Activated CD8-positive, alpha-beta T cell treated with anti-CD3 and anti-CD28 coated beads, Interleukin-2, amount 10 ng/mL, durations not matched to agents 7 days and 5 days (primary cell): ENCODE measurements at places on chromosomes 5 and 9.

DNA sequence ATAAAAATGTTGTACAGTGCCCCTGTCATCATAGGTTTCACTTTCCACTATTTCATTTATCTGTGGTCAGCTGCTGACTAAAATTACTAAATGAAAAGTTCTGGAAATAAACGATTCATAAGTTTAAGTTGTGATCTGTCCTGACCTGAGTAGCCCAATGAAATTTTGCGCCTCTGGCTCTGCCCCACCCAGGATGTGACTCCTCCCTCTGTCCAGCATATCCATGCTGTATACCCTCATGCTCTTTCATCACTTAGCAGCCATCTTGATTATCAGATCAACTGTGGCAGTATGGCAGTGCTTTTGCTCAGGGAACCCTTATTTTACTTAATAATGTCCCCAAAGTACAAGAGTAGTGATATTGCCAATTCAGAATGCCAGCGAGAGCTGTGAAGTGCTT, 97.3 kb downstream of the STARD4 start:
- H3K4me3 ChIP-seq = no peak overlapping the region
- no peak for DNase-seq
- H3K4me1 ChIP-seq = no peaks in the 10 kb centered on the region
- no peaks in the 10 kb centered on the region for H3K27me3 ChIP-seq

DNA sequence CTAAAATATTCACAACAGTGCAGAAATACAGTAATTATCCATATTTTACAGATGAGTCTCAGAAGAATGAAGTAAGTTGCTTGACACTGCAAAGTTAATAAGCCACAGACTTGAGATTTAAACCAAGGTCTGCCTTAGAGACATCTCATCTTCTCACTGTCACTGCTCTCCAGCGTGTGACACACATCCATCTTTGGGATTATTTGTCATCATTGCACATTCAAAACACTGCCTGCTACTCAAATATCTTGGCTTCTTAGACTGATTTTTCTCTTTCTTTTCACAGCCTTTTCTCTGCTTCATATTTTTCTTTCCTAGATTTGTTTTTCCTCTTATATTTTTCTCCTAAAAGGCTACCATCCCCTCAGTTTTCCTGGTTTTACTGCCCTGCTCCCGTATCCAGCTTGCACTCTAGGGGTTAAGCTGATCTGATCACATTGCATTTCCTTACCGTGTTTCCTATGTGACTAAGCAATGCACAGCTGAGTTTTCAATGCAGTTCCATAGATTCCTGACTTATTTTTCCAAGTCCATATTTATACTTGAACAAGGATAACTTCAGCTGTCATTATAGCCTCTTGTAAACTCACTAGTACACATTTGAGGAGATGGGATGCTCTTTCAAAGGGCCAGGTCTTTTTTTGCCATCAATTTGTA, 353.0 kb downstream of the PLK2 start:
- no peak for DNase-seq
- H3K4me1 ChIP-seq = no peaks in the 10 kb centered on the region
- no peaks in the 10 kb centered on the region for H3K27me3 ChIP-seq
- H3K4me3 ChIP-seq = no peak overlapping the region

DNA sequence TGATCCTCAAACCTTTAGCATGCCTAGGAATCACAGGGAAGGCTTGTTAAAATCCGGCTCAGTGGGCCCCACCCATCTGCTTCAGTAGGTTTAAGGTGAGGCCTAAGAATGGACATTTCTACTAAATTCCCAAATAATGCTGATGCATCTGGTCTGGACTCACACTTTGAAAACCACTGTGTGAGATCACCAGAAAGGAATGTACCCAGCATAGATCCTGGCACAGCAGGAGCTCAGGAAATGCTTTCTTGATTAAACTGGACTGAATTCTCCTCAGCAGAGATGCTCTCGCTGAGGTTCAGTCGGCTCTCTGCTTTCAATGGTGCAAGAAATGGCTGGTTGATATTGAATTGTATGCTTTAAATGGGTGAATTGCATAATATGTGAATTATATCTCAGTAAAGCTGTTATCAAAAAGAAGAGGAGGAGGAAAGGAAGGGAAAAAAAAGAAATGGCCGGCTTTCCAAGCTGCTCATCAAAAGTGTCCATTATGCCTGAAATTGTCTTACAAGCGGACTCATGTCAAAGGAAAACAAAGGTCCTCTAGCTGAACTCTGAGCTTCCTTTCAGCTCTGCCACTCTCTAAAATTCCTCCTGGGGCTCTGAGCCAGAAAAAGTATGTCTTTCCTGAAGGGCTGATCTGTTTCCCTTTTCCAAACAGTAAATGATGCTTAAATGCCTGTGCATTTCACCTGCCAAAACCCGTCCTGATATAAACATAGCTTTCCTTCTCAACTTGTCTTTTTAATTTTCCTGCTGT, 77.6 kb upstream of the SAP30L start:
- no peak overlapping the region for H3K4me3 ChIP-seq
- no peaks in the 10 kb centered on the region for H3K27me3 ChIP-seq
- H3K4me1 ChIP-seq = no peaks in the 10 kb centered on the region
- no peak overlapping the region for H3K27ac ChIP-seq
- no peak for DNase-seq
- H3K36me3 ChIP-seq = no peaks in the 10 kb centered on the region

DNA sequence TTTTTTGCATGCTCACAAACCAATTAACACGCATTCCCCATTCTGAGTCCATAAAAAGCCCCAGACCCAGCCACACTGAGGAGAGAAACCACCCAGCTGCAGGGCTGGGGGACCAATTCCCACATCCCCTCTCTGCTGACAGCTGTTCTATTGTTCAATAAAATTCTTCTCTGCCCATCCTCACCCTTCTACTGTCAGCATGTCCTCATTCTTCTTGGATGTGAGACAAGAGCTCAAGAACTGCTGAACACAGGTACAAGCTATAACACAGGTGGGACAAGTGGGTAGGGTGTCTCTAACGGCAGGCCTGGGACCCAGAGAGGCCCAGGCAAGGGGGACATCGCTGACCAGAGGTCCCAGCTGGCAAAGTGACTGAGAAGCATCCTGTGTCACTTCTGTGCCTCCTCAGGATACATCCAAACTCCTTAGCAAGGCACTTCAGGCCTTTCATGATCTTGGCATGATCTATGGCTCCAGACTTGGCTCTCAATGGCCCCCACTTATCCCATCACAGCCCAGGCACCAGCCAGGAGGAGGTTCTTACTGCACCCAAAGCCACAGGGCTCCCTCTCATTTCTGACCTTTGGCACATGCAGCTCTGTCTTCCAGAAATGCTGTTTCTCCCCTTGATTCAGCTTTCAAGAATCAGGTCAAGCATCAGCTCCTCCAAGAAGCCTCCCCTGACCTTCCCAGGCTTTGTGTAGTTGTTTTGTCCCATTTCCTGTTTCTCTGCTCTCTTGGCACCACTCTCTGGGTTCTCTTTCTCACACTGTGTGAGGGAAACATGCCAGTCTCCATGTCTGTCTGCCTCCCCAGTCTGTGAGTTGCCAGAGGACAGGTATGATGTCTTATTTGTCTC, 7.3 kb upstream of the ALDH1B1 start:
- H3K36me3 ChIP-seq = no peaks in the 10 kb centered on the region
- H3K27me3 ChIP-seq = peaks cover 14% of the 10 kb centered on the region
- no peak overlapping the region for H3K4me3 ChIP-seq
- H3K4me1 ChIP-seq = no peaks in the 10 kb centered on the region

GRCh38 chr9:125829743-125830142, 82.6 kb downstream of the PBX3 start:
- H3K36me3 ChIP-seq = peaks cover 10% of the 10 kb centered on the region
- H3K4me3 ChIP-seq = peak overlapping the region; percentile 77
- H3K27ac ChIP-seq = peak overlapping the region; percentile 87
- peaks cover 26% of the 10 kb centered on the region for H3K4me1 ChIP-seq

DNA sequence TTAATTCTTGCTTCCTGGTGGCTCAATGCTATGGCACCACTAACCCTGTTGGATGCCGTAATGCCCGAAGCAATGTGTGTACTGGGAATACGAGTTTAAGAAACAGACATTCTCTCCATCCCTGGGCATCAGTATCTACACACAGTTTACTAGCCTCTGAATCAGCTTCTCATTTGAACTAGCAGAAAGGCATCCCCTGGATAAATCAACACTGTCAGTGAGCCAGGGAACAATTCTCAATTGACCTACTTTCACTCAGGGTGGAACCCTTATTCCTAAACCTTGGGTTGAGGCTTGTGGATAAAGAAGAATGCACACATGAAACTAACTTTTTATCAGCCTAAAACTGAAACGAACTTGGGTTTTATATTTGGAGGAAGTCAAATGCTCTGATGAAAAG, 331.0 kb downstream of the GADD45G start:
- peaks cover 6% of the 10 kb centered on the region for H3K4me1 ChIP-seq
- H3K36me3 ChIP-seq = no peaks in the 10 kb centered on the region
- H3K4me3 ChIP-seq = no peak overlapping the region
- no peak for DNase-seq
- H3K27ac ChIP-seq = no peak overlapping the region
